ENCODE measurements at places on chromosomes 2 and 18.

DNA sequence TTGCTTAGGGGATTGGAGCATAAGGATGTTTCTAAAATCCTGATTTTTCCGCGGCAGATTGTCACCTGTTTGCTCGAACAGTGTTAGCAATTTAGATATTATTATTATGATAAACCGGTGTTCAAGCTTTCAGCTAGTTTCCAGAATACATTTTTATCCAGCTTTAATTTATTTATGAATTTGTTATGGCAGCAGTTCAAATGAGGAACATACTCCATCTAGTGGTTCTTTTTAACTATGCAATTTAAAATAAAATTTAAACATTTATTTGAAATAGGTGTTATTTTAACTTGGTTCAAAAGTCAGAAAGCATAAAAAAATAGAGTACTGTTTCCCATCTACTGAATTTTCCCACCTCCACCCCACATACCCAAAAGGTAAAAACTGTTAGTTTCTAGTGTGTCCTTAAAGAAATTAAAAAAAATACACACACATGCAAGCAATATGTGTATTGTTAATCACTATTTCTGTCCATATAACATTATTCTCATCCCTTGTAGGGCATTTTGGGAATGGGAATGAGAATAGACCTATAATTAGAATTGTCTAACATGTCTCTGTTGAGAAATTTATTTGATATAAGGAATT is 23.2 kb downstream of the ACOXL start:
- no peak for DNase-seq

- DNase-seq, result peak; percentile 24
These were observed 62.0 kb downstream of the CACNB4 start for GRCh38 chr2:152036611-152037469.

DNA sequence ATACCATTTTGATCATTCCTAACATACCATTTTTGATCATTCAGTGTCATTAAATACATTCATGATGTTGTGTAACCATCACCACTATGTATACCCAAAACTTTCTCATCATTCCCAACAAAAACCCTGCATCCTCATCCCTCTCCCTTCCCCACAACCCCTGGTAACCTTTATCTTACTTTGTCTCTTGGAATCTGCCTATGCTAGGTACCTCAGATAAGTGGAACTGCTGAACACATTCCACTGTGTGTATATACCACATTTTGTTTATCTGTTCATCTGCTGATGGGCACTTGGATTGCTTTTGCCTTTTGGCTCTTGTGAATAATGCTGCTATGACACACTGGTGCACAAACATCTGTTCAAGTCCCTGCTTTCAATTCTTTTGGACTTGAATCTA is 83.8 kb upstream of the TFCP2L1 start:
- no peak for DNase-seq

DNA sequence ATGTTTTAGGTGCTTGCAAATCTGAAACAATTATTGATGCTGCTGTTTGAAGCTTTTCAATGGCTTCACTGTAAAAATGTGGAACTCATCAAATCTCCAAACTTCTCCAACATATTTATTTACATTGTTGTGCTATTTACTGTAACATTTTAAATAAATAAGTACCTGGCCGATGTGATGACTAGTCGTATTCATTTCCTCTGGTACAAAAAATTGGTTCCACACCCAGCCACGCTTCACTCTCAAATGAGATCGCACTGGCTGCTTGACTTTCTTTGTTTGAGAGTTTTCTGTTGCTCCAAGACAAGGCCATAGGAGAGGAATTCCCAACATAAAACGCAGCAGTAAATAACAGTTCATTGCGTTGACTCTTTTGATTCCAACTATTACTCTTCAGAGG is 32.0 kb downstream of the CDH19 start:
- DNase-seq, result no peak

DNA sequence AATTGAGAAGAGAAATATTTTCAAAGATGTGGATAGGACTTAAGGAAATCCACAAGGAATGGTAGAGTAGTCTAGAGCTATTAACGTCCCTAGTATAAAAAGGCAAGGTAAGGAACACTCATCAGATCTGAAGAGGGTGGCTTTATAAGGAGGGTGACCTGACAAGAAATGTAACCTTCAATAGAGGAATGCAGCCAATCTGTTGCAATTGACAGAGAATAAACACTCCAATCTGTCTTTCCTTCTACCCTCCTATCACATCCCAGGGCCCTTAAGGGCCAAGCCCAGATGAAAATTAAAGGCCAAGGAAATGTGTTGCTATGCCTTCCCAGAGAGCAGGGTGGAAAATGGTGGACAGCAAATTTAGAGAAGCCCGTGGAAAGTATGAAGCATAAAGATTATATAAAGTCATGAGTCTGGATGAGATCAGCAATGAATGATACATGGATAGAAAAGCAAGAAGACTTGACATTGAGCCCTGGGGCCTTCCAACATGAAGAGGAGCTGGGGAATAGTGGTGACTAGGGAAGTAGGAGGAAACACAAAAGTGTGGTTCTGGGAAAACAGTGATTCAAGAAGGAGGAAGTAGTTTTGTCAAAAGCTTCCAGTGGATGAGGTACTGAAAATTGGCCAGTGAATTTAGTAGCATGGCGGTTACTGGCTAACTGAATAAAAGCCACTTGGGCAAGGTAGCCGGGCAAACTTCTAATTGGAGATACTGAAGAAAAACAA is 270.6 kb upstream of the TANK start:
- DNase-seq, result no peak

DNA sequence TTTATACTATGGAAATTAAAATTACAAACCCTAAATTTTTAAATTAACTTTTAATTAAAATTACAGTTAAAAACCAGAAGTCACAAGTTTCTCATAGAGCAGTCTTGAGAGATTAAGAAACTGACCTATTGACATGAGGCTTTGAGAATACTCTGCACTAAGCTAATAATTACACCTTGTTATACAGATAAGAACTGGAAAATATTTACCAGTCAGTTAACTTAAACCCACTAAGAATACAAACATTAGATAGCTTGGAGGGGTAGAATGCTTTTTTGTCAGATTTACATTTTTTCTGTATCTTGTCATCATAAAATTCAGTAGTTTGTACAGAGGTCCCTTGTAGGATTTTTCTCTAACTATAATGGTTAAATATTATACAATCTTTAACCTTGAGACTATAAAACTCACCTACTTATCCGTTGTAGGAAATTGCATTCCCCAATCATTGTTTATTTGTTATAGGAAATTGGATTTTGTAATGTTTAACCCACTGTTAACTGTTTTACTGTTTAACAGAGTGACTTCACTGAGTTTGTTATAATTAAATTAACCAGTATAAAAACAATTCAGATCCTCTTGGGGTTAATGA is 219.7 kb upstream of the PKDCC start:
- DNase-seq, result no peak

DNA sequence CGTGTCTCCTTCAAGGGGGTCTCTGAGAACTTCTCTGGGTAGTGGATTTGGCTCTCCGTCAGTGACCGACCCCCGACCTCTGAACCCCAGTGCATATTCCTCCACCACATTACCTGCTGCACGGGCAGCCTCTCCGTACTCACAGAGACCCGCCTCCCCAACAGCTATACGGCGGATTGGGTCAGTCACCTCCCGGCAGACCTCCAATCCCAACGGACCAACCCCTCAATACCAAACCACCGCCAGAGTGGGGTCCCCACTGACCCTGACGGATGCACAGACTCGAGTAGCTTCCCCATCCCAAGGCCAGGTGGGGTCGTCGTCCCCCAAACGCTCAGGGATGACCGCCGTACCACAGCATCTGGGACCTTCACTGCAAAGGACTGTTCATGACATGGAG is 168.2 kb downstream of the PKP4 start:
- no peak for DNase-seq

DNA sequence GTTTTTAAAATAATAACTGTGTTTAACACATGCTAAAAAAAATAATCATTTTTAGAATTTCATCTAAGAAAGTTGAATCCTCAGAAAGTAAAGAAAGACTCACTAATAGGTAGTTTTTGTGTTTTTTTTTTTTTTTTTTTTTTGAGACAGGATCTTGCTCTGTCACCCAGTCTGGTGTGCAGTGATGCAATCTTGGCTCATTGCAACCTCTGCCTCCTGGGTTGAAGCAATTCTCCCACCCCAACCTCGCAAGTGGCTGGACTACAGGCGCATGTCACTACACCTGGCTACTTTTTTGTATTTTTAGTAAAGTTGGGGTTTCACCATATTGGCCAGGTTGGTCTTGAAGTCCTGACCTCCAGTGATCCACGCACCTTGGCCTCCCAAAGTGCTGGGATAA is 7.1 kb downstream of the CKAP2L start:
- no peak for DNase-seq

DNA sequence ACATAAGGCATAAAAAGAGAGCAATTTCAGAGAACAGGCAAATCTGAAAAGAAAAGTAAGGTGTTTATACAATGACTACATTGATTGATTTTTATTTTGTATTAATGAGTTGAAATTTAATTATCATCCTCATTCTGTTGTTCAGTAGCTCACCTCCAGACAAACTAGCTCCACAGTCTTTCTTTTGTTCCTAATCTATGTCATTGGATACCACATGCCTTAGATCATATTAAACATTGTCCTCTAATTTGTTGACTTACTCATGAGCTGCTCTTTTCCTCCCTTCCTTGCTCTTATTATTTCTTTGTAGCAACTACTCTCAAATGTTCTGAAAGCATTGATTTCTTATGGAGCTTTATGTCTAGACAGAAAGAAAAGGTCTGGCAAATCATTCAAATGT is 185.5 kb upstream of the ZSWIM2 start:
- DNase-seq, result no peak

DNA sequence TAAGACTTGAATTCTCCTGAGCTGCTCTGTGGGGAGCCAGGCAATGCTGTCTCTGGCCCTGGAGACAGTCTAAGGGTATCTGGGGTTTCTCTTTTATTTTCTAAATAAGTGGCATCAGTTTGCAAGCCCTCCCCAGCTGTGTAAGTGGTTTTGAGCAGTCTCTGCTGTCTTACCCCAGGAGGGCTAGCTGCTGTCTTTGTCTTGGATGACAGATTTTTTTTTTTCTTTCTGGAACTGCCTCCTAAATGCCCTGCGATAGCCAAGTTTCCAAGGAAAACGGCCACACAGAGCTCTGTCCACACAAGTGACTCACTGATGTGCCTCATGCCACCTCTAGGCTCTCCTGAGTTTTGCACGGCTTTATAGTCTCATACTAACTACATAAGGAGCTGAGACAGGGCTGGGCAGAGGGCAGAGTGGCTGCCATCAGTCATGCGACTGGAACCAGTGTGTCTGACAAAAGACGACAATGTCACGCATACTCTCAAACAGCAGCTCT is 37.2 kb upstream of the THOC1 start:
- DNase-seq, result no peak

DNA sequence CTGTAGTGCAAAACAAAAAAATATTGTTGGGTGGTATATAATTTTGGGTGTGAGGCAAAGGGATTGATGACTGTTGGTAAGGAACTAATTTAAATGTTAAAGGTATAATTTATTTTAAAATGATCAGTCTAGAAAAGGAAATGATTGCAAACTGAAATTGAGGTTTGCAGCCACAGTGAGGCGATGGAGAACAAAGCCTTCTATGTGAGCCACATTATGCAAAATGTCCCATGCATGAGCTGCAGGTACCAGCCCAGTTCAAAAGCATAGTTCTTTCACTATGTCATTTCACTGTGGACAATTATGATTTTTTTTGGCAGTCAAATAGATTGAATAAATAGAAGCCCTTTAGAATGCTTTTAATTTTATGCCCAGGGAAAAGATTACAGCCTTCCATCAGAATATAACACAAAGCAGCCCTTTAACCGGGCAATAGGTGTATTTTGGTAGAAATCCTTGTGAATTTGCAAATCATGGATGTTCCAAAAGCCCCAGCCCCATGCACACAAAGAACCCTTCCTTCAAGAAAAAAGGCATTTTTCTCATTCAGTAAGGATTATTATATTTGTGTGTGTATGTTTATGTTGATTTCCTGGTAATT is 1.7 kb downstream of the MAP2 start:
- DNase-seq, result no peak

DNA sequence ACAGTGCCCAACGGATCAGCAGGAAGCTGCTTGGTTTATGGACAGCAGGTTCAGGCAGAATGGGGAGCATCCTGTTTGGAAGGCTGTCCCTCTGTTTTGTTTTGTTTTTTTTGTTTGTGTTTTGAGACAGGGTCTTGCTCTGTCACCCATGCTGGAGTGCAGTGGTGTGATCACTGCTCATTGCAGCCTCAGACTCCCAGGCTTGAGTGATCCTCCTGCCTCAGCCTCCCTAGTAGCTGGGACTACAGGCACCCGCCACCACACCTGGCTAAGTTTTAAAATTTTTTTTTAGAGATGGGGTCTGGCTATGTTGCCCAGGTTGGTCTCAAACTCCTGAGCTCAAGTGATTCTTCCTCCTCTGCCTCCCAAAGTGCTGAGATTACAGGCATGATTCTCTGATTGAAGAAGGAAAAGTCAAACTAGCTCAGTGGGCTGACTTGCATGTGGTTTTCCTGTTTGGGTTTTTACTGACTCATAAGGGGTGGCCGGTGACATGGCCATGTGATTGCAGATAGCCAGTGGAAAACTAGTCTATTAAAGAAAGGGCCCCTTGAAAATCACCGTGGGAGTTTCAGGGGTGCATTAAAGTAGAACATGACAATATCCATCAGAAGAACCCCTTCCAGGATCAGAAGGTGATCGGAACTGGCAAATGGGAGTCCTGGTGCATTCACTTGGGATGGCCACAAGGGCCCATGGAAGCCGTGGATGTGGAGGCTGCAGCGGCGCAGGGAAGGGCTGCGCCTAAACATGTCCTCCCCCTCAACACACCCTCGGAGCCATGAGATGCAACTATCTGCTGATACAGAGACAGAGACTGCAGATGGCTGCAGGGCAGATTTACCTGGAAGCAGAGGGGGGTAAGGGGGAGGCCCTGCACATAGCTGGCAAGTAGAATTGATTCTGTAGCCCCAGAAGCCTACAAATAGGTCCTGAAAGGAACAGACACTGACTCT is 26.5 kb downstream of the AQP12B start:
- no peak for DNase-seq

DNA sequence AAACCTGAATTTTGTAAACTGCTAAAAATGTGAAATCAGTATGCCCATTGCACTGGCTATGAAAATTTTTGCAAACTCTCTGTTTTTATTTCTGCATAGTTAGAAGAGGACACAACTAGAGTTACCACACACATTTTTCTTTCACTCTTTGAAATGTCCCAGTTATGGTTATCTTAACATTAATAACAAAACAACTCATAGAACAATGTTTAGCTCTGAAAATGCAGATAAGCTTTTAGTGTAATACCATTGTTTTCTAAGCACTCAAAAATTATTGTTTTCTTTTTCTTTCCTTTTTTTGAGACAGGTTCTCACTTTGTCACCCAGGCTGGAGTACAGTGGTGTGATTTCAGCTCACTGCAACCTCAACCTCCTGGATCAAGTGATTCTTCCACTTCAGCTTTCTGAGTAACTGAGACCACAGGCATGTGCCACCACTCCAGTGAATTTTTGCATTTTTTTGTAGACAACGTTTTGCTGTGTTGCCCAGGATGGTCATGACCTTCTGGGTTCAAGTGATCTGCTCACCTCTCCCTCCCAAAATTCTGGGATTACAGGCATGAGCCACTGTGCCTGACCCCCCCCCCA is 1204.5 kb upstream of the ZEB2 start:
- no peak for DNase-seq

- no peak for DNase-seq
These were observed 4.0 kb downstream of the ARPC2 start for GRCh38 chr2:218221000-218221399.
